Left ventricle myocardium inferior (tissue), 1 donor: ENCODE measurements at places on chromosomes 2 and 18. TPM values are rescaled to one million over a fixed set of nuclear protein-coding genes. Genes with fewer than 3 reads are reported as not detected.

Gene GPR45
- total RNA-seq = not detected

Gene TGFA
- 1.1 TPM for total RNA-seq

Gene IL18R1
- 1.8 TPM for total RNA-seq

Gene SLC40A1
- 44.0 TPM for total RNA-seq

Gene RGPD3
- not detected for total RNA-seq

Gene POTEJ
- total RNA-seq = not detected

Gene CCDC148
- 0.30 TPM for total RNA-seq

Gene USP40
- 20.0 TPM for total RNA-seq

Gene ZNF804A
- total RNA-seq = not detected

Gene INPP5D
- total RNA-seq = 4.9 TPM

Gene HOXD4
- total RNA-seq = not detected

Gene C1QL2
- total RNA-seq = not detected

Gene VAMP8
- total RNA-seq = 15.5 TPM

Gene CFC1B
- total RNA-seq = not detected

Gene CSRNP3
- total RNA-seq = 4.0 TPM

Gene GRB14
- total RNA-seq = 39.3 TPM

Gene SLC14A1
- total RNA-seq = 22.1 TPM

Gene FIGLA
- not detected for total RNA-seq

Gene RTP5
- not detected for total RNA-seq

Gene XDH
- 0.05 TPM for total RNA-seq

Gene LYG1
- total RNA-seq = 0.58 TPM

Gene IL36G
- not detected for total RNA-seq

Gene IL36RN
- total RNA-seq = not detected

Gene TCF23
- total RNA-seq = 0.08 TPM

Gene DNER
- total RNA-seq = 2.3 TPM
